ENCODE measurements at places on chromosomes 3 and 15. TPM values are rescaled to one million over a fixed set of nuclear protein-coding genes. Genes with fewer than 3 reads are reported as not detected.

GRCh38 chr15:58517252-58517681 is 85.5 kb downstream of the LIPC start:
- DNase-seq: no peak

DNA sequence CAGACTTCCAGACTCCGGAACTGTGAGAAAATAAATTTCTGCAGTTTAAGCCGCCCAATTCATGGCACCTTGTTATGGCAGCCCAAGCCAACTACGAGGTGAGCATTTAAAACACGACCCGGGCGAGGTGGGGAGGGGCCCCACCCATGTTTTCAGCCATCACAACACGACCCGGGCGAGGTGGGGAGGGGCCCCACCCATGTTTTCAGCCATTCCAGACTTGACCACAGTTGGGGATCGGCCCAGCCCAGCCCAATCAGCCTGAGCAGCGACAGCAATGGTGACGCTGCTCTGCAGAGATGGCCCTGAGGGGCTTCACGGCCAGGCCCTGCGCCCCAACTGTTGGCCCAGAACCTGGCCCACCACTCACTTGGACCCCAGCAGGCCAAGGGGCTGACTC is 93.1 kb downstream of the ATP10A start:
- no peak for DNase-seq

GRCh38 chr3:126807795-126808194 is 103.8 kb downstream of the CHCHD6 start:
- DNase-seq: no peak

- DNase-seq: no peak
These were observed 188.6 kb downstream of the FNDC3B start for GRCh38 chr3:172228036-172228415.

Gene EDC3
- 15.5 TPM for polyA plus RNA-seq

Gene A4GNT
- not detected for polyA plus RNA-seq

- no peak for DNase-seq
These were observed 67.7 kb downstream of the FOXP1 start for GRCh38 chr3:71515636-71516365.

DNA sequence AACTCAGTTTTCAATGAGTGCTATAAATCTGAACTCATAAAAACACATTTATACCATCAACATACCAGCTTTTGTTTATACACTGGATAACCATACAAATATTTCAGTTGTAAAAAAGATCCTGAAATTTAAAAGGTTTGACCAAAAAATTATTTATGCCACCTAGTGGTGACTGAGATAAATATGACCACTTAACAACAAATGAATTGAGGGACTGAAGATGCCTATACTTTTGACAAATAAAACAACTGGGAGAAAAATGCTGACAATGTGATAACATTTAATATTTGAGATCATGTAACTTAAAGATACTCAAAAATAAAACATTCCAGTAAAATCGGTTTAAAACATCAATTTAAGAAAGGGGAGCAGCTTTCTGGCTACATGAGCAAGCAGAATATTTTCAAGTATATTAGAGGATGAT is 30.4 kb downstream of the ATG3 start:
- no peak for DNase-seq

Gene KLHL18
- 6.5 TPM for polyA plus RNA-seq

Gene GCHFR
- polyA plus RNA-seq: 26.1 TPM
